ENCODE measurements at places on chromosomes 6 and 20.

DNA sequence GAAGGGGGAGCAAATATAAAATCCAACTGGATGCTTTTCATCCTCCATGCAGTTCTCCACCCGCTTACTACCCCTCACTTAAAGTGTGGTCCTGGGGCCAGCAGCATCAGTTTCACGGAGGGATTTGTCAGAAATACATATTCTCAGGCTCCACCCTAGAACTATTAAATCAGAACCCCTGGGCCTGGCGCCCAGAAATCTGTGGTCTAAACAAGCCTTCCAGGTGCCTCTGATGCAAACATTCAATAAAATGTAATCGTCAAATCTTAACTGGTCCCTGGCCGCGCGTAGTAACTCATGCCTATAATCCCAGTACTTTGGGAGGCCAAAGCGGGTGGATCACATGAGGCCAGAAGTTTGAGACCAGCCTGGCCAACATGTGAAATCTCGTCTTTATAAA, 47.7 kb downstream of the ATXN1 start:
- DNase-seq = no peak

DNA sequence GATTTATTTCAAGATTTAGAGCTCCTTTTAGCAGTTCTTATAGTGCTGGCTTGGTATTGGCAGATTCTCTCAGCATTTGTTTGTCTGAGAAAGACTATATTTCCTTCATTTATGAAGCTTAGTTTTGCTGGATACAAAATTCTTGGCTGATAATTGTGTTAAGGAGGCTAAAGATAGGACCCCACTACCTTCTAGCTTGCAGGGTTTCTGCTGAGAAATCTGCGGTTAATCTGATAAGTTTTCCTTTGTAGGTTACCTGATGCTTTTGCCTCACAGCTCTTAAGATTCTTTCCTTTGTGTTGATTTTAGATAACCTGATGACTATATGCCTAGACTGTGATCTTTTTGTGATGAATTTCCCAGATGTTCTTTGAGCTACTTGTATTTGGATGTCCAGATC, 114.3 kb downstream of the AIG1 start:
- DNase-seq = no peak

GRCh38 chr6:148677594-148678476, 69.0 kb upstream of the UST start:
- DNase-seq = no peak

GRCh38 chr20:4937407-4938319, 63.6 kb downstream of the SLC23A2 start:
- DNase-seq = no peak

- DNase-seq = no peak
These were observed 195.4 kb downstream of the TBX18 start for GRCh38 chr6:84568971-84569370.

DNA sequence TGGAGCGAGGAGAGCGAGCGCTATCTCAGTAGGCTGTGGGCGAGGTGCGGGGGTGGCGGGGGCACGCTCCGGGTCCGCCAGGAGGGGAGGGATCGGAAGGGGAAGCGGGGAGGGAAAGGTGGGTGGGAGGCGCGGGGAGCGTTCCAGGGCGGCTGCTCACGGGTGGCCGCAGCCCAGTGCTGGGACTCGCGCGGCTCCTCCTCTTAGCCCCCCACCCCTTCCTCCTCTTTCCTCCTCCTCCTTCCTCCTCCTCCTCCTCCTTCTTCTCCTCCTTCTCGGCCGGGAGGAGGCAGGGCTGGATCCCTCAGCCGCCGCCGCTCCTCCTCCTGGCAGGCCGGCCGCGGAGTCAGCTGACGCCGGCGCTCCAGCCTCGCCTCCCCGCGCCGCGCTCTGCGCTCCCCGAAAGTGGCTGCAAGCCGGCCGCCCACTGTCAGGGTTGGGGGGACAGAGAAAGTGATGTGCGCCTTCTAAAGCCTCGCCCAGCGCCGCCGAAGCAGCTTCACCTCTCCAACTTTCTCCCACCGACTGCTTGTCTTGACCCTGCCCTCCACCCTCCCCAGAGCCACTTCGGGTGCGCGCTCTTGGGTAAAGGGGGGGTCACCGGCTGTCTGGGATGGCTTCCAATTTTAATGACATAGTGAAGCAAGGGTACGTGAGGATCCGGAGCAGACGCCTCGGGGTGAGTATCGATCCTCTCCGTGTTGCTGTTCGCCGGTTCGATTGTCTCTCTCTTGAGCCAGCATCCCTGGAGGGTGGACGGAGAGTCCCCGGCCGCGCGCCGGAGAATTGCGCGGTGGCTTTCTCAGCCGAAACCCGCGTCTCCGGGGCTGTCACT, at the start of gene DOK5:
TSS of gene DOK5 (plus strand) at position 260 of the 835 bp plus-strand sequence. CDS start at position 614, 354 bp downstream.
- DNase-seq = no peak

- no peak for DNase-seq
These were observed 68.3 kb downstream of the NPEPL1 start for GRCh38 chr20:58760856-58761255.

- no peak for DNase-seq
These were observed 102.1 kb upstream of the STMND1 start for GRCh38 chr6:16999491-17000436.

- DNase-seq = no peak
These were observed 17.5 kb downstream of the HMGN4 start for GRCh38 chr6:26555505-26556262.
